ENCODE measurements at places on chromosomes 3 and 15.

GRCh38 chr3:189304465-189305351 is 132.9 kb downstream of the TPRG1 start:
- no peak for DNase-seq

GRCh38 chr3:454986-455385 is 258.4 kb downstream of the CHL1 start:
- DNase-seq: no peak

- no peak for DNase-seq
Measured at GRCh38 chr15:75328493-75329314, 7.2 kb upstream of the COMMD4 start.

DNA sequence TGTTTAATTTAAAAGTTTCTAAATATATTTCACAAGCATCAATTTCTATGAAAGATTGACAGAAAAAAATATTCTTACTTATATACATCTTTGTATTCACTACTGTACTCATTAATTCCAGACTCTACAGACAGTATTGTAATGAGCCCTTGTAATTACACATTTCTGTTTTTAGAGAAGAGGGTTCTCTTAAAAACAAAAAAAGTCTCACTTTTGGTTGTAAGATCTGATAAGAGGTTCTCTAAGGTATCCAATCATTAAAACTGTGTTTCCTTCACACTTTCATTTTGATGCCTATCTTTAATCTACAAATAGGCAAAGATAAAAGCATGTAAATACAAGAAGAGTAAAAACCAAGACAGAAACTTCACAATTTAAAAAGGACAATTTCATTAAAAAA is 75.6 kb downstream of the FBXL22 start:
- DNase-seq: no peak

DNA sequence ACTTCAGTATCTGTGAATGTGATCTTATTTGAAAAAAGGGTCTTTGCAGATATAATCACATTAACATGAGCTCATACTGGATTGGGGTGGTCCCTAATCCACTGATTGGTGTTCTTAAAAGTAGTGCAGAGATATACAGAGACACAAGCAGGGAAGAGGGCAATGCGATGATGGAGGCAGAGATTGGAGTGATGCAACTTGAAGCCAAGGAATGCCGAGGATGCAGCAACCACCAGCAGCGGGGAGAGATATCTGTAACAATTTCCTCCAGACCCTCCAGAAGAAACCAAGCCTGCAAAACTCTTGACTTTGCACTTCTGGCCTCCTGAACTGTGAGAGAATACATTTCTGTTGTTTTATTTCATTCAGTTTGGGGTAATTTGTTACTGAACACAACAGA is 171.0 kb upstream of the MBNL1 start:
- no peak for DNase-seq

GRCh38 chr15:68711406-68711805 is 109.3 kb downstream of the ANP32A start:
- no peak for DNase-seq

DNA sequence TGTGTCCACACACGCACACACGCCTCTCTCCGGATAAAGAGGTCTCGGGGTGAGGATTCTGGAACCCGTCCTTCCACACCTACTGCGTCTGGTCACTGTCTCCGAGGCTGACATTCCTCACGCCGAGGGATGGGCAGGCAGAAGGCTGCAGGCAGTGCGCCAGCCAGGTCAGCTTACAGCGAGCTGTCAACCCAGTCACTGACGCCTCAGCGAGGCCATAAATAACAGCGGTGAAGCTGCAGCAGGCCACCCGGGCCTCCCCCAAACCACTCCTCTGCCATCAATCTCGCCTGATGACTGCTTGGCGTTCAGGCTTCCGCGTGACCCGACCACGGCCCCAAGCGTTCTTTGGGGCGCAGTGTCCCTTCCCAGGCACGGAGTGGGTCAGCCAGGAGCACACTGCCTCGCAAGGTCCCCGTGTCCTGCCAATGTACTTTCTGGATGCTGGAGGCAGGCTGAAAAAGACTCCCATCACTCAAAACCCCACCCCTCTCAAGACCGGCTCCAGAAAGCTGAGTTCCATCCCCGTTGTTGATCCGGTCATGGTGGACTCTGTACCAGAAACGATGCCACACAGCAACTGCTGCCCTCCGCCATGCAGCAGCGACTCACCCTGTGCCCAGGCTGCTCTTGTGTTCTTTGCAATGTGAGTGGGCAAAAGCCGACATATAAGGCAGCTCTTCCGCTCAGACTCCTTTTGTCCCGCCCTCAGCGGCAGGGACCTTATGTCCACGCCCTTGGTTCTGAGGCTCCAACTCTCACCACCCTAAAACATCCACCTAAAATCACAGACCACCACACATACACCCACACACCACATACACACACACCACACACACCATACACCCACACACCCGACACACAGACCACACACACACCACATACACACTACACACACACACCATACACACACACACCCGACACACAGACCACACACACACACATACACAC is 27.1 kb downstream of the CPN2 start:
- no peak for DNase-seq

DNA sequence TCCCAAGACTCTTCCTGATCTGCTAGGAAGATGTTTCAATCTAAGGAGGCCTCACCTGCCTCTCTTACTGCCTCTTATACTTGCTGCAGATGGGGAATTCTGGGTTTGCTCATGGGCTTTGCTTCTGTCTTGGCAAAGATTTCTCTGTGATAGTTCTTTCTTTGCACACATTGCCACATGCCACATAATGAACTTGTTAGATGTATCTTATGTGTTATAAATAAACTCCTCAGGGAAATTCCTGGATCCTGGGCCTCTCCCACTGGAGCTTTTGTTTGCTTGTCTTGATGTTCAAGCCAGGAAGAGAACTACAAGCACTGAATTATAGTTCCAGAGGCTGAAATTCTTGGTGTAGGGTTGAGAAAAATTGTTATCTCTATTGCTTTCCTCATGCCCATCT is 12.2 kb downstream of the RTP1 start:
- DNase-seq: no peak

GRCh38 chr3:81761904-81762580 is 597 bp upstream of the GBE1 start:
- no peak for DNase-seq

- DNase-seq: no peak
Measured at GRCh38 chr15:100959066-100960050, 40.2 kb downstream of the LRRK1 start.

DNA sequence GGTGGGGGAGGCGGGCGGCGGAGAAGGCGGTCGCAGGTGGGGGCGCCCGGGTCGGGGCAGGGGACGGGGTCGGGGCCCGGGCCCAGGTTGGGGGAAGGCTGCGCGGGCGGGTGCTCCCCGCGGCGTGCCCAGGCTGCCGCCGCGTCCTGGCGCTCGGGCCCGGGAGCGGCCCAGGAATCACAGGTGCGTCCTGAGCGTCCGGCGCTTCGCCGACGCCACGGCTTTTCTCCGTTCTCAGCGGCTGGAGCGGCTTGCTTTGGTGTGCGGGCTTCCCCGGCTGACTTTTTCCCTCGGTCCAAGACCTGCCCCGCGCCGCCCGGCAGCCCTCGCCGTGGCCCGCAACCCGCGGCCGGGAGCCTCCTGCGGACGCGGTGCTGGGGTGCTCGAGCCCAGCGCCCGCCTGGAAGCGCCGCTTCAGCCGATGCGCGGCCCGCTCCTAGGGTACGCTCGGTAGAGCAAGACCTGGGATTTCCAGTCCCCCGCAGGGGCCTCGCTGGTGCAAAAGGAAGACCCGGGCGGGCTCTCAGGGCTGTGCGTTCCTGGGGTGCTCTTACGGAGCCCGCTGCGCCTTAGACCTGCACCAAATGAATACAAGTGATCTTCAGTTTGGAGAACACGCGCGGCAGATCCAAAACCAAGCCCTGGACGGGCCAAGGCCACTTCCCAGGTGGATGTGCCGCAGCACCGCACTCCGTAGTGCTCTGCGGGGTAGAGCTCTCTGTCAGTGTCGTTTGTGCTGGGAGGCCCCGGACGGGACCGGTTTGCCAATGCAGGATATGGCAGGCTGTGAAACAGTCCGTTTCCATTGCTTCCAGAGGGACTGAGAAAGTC is 639 bp downstream of the NIPA1 start:
- DNase-seq: no peak

DNA sequence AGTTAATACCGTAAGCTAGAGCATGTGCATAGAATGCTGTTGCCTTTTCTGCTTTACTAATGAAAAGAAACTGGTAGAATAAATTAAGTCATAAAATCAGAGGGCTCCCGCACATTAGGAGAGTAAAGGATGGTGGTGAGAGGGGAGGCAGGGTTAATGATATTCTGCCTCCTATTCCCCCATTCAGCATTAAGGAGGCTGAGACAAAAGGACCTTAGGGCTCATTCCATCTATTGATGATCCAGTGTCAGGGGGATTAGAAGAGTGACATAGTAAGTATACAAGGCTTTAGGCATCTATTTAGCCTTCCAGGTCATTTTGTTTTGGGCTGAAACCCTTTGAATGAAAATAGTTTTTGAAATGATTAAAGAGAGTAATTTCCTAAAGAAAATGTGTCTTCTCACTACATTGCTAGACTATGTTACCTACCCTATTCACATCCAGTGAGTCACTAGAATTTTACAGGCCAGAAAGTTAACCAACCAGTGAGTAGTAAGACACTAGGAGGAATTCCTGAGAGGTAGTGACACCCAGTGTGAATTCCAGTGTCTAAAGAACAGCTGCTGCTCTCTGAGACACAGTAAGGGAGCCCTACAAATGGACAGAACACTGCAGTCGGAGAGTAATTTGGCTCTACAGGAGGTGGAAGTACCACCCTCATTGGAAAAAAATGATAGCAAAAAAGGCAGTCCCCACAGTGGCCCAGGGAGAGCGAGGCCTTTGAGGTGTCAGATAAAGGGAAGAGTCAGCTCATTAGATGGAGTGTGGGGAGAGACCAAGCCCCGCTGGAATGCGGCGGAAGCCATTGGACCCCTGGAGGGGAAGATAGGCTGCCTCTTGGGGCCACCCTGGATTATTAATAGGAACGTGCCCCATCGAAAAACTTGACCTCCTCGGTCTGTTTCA is 67.6 kb downstream of the TUSC7 start:
- no peak for DNase-seq

DNA sequence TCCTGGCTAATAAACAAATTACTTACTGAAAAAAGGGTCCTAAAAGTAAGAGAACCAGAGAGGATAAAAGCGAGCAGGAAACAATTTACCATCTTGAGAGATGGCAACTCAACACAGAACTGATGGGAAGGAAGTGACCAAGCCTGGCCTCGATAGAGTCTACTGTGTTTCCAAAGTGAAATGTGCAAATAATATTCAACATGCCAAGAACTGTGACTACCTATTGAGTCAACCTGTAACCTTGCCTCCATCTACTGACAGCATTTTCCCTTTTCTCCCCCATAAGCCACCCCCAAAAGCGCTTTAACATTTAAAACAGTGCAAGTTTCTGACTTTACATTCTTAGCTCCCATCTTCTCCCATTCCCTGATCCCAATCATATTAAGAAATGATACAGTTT is 75.4 kb upstream of the PSMD6 start:
- no peak for DNase-seq

- no peak for DNase-seq
Measured at GRCh38 chr3:40645883-40646282, 121.1 kb downstream of the ZNF621 start.

- DNase-seq: no peak
Measured at GRCh38 chr3:182331341-182331740, 462.0 kb upstream of the ATP11B start.

GRCh38 chr3:53104762-53105161 is 25.5 kb downstream of the RFT1 start:
- DNase-seq: no peak

DNA sequence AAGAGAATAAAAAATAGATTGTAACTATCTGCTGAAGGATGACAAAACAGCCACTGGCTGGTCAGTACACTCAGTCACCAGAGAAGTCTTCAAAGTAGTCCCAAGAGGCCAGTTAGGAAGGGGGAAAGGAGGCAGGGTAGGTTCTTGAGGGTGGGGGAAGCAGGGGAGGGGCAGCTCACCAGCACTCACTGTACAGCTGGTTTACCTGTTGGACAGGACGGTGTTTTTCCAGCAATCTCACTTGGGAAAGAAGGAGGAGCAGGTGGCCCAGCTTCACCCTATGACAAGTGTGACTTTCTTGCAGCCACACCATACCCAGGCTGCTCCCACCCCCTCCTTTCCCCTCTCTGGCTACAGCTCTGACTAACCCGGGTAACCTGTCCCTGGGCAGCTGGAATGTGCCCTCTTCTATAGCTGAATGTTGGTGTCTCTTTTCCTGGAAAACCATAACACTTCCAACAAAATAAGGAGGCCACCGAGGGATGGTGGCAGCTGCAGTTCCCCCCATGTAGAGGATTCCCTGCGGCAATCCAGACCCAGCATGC is 203.4 kb upstream of the NSMCE3 start:
- DNase-seq: no peak

DNA sequence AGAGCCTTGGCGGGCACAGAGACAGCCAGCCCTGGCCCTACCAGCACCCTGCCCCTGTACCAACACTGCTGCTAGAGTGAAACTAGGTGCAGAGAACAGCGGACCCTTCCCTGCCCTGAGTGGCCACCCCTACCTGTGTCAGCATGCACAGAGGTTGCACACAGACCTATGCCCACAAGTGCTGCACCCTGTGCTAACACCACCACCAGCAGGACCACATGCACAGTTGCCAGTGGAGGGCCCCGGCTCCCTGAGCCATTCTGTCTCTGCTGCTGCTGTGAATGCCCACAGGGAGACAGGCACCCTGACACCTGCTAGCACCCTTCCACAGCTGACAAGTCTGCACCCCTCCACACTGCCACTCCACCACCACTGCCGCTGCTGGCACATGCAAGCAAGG is 131.8 kb downstream of the NEK11 start:
- DNase-seq: no peak

GRCh38 chr3:71398157-71398836 is 185.2 kb downstream of the FOXP1 start:
- DNase-seq: no peak

- no peak for DNase-seq
Measured at GRCh38 chr3:151377768-151378385, 6.7 kb downstream of the P2RY12 start.

DNA sequence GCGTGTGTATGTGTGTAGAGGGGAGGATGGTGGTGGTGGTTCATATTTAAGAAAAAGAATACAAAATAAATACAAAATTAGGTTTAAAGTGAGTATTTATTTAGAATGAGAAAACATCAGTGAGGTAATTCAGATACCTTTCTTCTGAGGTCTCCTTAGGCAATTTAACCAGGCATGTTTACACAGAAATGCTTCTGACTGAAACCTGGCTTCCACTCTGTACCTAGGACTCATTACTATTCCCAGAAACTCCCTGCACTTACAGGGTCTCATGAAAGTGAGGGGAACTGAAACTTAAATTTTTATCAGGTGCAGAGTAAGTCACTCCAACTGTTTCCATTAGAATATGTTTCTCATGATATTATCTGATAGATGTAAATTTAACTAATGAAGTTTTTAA is 10.3 kb upstream of the DIPK2A start:
- no peak for DNase-seq

DNA sequence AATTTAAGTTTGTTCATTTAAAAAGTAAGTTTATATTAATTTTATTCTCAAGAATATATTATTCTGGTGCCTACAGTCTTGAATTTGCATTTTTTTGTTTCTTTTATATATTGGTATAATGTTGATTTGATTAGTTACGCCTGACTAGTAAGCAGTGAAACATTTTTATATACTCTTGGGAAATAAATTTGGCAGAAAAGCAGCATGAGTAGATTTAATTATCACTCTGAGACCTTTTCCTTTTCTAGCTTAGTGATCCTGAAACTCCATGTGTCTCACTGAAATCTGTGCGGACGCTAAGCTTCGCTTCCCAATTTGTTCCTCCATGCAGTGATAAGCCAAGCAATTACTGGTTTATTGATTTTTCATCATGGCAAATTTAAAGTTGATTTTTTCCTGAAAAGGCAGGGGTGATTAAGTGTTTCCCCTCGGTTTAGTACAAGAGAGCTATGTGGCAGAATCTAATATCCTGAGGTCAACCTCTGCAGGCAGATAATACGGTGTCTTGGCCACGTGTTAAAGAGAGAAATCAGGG is 87.2 kb upstream of the MLF1 start:
- DNase-seq: no peak
